ENCODE measurements at places on chromosomes 1 and 21.
A peak's percentile ranks its signal among the peaks of the same experiment; 100 is the strongest.

DNA sequence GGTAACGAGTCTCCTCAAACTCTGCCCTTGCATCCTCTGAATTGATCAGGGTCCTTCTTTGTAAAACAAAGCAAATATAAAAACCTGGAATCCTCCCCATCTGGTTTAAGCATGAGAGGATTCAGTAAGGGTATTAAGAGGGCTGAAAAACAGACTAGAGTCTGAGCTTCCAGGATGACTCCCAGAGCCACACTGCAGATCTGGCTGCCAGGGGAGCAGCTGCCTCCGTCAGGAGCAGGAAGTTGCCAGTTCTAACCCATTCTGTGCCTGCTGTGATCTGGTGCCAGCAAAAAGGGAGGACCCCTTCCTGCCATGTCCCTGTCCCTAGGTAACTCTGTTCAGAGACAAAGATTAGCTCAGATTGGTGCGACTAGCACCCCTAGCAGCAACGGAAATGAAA is 27.5 kb downstream of the SERTAD4 start:
- no peak for DNase-seq

GRCh38 chr1:212578041-212578440 is 30.5 kb upstream of the ATF3 start:
- no peak for DNase-seq

- no peak for DNase-seq
Measured at GRCh38 chr1:156436141-156437036, 64.2 kb downstream of the MEF2D start.

DNA sequence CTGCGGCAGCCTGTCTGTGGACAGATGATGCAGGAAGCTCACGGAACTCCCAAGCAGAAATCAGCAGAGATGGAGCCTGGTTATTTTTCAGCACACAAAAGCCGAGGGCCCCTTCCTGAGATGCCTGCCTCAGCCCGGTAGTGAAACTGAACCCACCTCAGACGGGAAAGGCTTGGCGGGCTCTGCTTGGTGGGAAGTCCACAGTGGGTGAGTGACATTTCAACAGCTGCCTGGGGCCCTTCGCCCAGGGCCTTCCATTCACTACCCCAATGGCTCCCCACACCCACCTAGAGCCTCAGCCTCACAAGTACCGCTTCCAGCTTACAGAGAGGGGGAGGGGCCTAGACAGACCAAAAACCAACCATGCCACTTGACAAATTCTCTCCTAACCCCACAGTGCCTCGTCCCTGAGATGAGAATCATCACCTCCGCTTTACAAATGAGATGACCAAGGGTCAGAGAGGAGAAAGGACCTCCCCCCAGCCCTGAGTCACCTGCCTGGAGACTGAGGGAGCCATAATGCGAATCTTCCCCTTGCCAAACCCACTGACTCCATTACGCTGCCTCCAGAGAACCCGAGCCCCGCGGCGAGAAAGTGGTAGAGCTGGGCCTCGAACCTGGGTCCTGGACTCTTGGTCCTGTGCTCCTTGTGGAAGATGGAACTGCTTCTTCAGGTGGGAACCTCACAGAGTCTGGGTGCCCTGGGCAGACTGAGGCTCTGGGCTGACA is 3.4 kb upstream of the ECE1 start:
- DNase-seq: peak; percentile 96

DNA sequence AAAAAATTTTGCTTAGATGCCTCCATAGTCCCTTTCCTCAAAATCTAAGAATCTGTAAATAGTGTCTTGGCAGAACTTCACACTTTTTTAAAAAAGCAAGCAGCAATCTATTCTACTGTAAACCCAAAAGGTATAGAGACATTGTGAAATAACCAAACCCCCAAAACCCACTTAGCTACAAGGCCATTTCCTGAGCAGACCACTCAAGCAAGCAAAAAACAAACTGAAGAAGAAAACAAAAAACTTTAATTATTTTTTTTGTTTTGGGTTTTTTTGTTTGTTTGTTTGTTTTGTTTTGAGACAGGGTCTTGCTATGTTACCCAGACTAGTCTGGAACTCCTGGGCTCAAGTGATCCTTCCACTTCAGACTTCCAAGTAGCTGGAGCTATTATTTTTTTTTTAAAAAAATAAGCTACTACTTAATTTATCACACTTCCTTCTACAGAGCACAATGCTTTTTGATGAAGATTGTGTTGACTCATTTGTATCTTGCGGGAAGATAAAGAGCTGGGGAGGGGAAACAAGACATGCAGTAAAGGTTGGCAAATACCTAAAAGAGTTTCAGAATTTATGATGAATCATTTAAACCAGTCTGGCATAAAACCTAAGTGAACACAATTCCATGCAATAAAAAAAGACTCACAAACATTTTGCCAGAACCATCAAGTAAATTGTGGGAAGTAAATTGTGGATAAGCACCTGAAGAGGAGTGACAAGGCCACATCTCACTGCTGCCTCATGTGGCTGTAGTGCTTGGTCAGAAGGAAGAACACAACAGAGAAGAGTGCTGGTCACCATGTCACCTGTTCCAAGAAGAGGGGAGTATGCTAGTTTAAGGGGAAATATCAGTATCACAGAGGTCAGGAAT is 2.7 kb upstream of the PTPN22 start:
- DNase-seq: peak; percentile 53

DNA sequence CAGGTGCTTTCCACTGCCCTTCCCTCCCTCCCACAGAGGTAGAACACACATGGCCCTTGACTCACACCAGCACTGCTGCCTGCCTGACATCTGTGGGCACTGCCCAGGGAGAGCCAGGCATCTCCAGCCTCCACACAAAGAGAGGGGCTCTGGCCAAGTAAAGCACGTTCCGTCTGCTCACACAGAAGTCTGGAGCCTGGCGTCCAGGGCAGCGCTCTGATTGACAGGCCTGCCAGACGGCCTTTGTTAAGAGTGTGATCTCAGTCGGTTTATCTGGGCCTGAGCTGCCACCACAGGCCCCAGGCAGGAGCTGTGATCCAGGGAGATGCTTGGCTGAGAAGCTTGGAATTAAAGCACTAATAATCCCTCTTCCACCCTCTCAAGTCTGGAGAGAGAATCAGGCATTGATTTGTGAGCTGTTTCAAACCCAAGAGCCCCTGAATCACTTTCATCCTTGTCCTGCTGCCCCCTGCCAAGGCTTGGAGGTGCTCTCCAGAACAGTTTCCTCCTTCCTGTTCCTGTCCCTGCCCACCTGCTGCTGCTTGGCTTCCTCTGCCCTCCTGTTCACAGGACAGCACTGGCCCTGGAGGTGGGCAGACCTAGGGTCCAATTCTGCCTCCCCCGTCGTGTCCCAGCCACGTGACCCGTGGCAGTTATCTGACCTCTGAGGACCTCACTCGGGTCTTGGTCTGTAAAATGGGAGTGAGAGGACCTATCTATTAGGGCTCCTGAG is 3.7 kb downstream of the DMRTB1 start:
- DNase-seq: no peak
